ENCODE measurements at places on chromosomes 7 and 10.

DNA sequence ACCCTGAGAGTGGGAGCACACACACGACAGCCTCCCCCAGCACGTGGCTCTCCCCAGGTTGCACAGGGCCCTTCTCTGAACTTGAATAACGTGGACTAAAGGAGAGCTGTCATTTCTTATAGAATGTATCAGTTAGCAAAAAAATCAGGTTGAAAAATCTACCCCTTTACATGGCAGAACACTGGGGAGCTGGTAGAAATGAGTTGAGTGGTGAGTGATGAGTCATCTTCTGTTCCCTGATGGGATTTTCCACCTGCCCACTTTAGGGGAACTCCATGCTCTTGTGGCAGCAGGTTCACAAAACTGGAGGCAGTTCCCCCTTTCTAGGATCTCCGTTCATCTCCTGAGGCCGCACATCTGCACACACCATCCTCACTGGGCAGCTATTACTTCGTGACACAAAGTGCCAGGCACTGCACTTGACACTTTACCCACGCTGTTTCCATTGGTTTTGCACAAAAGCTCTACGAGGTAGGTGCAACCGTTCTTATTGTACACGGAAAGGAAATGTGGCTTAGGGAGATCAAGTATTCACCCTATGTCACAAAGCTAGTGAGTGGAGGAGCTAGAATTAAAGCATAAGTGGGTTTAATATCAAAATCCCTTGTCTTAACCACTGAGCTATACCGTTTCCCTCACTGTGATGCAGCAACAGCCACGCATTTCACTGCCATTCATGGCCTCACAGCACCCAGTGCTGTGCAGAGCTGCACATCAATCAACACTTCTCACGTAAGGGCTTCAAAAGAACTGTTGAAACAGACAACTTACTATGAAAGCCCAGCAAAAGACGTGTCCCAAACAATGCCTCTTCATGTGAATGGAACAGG is 80.2 kb downstream of the RNF216 start:
- DNase-seq, result no peak

DNA sequence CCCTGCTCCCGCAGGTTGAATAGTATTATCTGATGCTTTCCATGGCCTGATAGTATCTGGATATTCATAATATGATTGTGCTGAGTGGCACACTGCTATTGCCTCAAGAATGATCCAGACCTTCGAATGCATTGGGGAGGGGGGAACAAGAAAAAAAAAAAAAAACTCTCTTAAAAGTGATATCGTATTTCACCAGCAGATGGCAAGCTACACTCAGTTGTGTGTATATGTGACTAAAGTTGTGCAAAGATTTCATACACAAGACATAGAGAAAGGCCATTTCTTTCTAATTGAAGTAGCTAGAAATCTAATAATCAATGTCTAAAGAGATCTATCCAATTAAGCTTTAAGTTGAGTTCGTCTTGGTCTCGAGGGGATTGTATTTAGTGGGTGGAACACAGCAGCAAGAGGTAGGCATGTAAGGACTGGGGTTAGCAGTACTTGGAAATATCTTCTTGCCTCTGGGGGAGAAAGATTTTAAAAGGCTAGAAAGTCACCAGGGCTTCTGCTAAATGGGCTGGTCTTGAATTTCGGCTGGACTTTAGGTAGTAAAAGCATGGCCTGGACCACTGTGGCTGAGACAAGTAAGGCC is 15.3 kb downstream of the SFRP4 start:
- no peak for DNase-seq

DNA sequence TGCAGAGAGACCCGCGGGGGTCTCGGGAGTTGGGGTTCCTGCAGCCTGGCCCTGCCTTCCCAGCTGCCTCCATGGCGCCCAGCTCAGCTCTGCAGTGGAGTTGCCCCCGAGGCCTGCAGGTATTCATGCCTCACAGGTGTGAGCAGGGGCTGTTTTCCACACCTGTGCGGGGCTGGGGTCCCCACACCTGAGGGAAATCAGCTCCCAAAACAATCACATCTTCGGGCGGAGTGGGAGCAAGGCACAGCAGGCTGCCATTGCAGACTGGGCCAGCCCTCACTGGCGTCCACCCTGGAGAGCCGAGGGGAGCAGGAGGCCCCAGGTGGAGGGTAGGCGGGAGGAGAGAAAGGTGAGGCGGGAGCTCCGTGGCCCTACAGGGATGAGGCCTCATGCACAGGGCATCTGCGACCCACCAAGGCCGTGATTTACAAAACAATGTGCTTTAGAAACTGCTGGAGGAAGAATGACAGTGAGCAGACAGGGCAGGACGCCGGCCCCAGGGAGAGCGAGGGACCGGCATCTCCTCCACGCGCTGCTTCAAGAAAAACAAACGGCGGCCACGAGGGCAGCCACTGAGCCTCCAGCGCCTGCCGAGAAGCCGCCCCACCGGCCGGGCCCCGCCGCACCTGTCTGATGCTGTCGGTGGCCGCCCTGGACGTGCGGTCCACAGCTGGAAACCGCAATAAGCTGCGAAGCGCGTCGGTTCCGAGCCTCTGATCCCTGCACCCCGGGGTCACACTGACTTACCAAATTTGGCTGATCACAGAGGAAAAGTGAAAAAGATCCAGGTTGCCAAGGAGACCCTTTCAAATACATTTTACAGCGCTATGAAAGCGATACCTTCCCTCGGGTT is 53.0 kb upstream of the PDGFA start:
- no peak for DNase-seq

DNA sequence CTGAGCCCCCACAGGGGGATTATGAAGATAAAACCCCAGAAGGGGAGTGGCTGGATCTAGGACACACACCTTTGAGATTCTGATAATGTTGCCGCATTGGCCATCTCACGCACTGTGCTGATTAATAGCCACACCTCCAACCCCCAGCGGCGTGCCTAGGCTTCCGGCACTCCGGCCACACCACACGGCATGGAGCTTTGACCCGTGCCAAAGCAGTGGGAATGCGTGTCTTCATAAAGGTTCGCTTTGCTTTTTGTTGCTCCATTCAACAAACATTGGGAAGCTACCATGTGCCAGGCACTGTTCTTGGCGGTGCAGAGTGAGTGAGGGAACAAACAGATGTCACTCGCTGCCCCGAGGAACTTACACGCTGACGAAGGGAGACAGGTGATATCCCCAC is 117.6 kb downstream of the TCERG1L start:
- DNase-seq, result no peak

DNA sequence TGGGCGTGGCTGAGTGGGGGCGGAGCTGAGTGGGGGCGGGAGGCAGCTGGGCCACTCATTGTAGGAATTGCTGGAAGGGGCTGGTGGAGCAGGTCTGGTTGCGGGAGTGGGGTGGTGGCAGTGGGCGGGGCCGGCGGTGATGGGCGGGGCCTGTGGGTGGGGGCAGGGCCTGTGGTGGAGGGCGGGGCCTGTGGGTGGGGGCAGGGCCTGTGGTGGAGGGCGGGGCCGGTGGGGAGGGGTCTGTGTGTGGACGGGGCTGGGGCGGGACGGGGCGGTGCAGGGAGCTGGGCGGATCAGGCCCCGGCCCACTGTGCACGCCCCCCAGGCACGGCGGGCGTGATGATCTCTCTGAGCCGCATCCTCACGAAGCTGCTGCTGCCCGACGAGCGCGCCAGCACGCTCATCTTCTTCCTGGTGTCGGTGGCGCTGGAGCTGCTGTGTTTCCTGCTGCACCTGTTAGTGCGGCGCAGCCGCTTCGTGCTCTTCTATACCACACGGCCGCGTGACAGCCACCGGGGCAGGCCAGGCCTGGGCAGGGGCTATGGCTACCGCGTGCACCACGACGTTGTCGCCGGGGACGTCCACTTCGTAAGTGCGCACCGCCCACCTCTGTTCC is 14.0 kb downstream of the SLC29A4 start:
- no peak for DNase-seq

GRCh38 chr7:47411281-47411869 is 170.5 kb downstream of the TNS3 start:
- DNase-seq, result no peak

DNA sequence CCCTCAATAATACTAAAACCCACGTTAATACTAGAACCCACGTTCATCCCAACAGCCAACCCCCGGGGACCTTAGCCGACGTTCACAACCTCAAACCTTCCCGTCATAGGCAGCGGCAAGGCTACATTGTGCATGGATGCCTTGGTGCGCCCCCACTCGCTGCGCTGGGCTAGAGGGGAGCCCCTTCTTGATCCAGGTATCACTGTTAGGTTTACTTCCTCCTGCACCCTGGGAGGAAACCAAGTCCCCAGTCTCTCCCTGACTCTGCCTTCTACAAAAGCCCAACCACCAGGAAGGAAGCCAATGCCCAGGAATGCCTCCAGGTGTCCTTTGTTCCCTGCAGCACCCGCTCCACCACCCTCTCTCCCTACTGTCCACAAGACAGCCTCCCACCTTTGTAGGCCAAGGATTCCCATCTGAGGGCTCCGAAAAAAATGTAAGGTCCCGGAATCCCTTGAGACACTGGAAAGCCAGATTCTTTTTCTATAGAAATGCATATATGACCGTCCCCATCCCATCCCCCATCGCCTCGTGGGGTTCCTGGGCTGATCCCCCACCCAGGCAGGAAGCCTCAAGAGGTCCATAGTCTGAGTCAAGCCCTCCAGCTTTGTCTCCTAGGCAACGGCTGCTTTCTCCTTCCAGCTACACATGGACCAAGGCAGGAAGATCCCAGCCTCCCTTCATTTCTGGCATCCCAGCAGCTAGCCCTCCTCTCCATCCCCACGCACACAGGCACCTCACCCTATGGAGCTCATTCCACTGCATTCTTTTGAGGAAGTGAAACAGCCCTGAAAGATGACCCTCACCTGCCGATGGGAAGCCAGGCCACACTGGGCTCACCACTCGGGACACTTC is 25.2 kb downstream of the CTBP2 start:
- no peak for DNase-seq

DNA sequence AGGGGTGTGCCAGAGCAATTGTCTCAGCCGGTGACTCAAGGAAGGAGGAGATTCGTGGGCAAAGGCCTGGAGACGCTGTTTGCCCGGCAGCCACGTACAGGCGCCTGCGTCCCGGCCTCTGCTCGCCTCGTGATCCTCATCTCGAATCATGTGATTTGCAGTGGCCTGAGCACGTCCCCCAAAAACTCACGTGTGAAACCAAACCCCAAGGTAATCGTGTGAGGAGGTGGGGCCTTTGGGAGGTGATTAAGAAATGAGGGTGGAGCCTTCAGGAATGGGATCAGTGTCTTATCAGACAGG is 226.8 kb downstream of the TCERG1L start:
- no peak for DNase-seq

GRCh38 chr10:43054593-43054992 is 22.3 kb upstream of the RET start:
- no peak for DNase-seq

DNA sequence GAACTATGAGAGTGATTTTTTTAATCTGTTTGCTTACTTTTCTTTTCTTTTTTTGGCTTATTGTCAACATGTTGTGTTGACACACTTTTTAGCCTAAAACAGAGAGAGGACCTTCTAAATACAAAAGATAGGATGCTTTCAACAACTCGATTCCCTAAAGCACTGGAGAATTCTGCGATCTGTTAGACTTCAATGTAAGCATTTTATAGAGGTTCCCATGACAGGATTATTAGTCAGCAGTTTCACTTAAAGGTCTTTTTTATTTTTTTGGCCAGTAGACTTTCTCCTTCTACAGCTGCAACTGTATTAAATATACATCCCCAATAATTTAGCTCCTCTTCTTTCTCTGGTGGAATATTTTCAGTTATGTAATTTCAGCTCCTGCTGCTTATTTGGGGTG is 12.7 kb upstream of the NRP1 start:
- no peak for DNase-seq

DNA sequence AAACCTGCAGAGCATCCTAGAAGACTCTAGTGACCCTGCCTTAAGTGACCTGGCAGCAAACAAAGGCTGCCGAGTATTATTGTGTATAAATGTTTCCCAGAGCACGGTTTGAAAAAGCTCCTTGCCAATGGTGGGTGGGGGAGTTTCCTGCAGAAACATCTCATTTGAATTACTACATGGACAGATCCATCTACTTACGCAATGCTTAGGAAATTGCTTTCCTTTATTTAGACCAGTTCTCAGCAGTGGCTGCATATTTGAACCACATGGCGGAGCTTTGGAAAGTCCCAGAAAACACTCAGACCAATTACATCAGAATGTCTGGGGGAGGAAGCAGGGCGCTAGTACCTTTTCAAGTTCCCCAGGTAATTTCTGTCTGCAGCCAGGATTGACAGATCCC is 560.9 kb downstream of the SDK1 start:
- no peak for DNase-seq

GRCh38 chr7:131527456-131527855 is 29.0 kb downstream of the PODXL start:
- no peak for DNase-seq

DNA sequence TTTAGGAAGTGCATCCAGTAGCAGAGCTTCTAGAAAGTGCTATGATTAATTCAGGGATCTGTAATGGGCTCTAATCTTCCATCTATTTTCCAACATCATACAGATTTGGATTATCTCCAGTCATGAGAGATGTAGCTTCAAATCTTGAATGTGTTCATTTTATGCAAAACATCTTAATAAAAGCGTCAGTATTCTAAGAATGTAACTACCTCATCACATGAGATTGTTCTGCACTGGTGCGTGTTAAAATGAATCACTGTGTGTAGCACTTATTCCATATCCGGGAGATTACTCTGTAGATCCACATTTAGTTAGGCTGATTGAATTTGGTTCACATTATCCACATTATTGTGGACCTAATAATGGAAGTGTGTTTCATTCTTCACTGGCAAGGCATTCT is 344.9 kb upstream of the CHRM2 start:
- no peak for DNase-seq

DNA sequence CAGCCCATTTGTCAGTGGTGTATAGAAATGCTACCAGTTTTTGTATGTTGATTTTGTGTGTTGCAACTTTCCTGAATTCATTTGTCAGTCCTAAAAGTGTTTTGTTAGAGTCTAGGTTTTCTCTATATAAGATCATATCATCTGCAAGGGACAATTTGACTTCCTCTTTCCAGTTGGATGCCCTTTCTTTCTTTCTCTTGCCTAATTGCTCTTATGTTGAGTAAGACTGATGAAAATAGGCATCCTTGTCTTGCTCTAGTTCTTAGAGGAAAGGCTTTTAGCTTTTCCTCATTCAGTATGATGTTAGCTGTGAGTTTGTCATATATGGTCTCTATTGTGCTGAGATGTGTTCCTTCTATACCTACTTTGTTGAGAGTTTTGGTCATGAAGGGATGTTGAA is 161.7 kb upstream of the TPK1 start:
- no peak for DNase-seq

- DNase-seq, result no peak
Observed at GRCh38 chr10:4066581-4067390, 281.8 kb upstream of the KLF6 start.

GRCh38 chr10:12508165-12508564 is 158.8 kb downstream of the CAMK1D start:
- no peak for DNase-seq

DNA sequence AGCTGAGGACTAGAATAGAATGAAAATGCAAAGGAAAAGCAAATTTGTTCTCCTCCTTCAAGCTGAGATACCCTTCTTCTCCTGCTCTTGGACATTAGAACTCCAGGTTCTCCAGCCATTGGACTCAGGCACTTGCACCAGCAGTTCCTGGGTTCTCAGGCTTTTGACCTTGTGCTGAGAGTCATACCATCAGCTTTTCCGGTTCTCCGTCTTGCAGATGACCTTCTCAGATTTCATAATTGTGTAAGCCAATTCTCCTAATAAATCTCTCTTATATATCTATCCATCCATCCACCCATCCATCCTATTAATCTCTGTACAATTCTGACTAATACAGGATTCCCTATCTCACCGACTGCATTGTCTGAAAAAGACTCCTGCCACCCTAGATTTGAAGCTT is 108.3 kb downstream of the AHR start:
- DNase-seq, result no peak

All from caudate nucleus (tissue), 63 donors.